Activated CD4-positive, alpha-beta T cell treated with anti-CD3 and anti-CD28 coated beads, Interleukin-2, amount 50 U/mL, for 1 hour (primary cell): ENCODE measurements at places on chromosomes 3 and 15.
A peak's percentile ranks its signal among the peaks of the same experiment; 100 is the strongest.

- no peak for DNase-seq
Observed at GRCh38 chr3:140916603-140917002, 25.0 kb upstream of the SLC25A36 start.

GRCh38 chr3:123153125-123154019 lies 48.4 kb upstream of the SEC22A start:
- no peak for DNase-seq

DNA sequence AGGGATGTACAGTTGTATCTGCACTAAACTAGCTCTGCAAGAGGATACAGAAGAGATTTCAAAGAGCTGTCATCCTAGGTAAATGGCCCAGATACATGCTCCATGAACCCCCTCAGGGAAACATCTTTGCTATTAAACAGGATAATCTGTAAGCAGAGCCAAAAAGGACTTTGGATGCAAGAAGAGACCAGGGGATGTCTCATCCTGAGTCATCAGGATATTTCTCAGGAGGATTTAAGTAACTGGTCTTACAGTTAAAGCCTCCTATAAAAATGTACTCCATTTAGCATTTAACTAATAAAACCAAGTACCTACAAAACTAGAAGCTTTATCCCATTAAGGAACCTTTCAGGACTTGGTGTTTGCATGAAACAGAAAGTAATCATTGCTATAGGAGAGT lies 48.2 kb upstream of the PHLDB2 start:
- DNase-seq = no peak

GRCh38 chr3:135990903-135991302 lies 25.4 kb downstream of the PPP2R3A start:
- DNase-seq = no peak

- no peak for DNase-seq
Observed at GRCh38 chr3:116630494-116630893, 79.1 kb upstream of the TUSC7 start.

DNA sequence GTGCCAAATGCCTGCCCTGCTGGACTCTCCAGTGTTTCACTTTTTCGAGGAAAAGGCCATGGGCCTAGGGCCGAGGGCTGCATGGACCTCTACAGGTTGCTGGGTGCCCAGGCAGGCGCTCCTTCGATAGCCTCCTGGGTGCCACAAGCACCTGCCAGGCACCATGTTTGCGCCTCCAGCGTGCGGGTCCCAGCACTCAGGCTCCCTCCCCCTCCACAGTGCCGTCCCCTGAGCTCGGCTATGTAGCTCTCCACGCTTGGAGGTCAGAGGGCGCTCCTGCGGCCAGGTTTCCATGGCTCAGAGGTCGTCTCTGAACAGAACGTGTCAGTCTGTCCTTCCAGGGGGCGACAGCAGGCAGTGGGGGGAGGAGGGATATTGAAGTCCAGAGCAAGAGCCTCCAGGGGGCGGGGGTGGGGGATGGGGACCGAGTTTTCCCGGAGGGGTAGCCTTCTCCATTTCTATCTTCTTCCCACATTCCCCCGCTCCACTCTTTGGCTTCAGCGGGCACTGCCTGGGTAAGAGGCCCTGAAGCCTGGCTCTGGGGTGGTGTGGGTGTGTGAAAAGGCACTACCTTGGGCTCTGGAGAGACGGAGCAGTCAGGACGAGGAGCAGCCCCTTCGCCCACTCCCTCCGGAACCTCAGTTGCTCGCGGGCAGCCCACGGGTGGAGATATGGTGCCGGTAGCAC lies 3.6 kb downstream of the ONECUT1 start:
- DNase-seq = no peak

DNA sequence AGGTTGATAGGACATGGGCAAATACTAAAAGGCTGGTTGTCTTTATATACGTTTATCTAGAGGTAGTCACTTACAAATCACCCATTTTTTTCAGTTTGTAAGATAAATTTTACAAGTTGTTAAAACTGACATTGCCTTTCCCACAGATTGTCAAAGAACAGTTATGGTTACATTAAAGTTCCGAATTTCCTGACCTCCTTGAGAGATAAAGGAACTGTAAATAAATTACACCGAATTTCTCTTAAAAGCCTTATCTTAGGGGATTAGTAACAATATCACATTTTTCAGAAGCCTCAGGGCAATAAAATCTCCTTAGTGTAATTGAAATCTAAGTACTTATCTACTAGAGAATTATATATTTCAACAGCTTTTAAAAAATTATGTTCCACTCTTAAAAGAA lies 49.5 kb downstream of the ZPLD1 start:
- DNase-seq = no peak

DNA sequence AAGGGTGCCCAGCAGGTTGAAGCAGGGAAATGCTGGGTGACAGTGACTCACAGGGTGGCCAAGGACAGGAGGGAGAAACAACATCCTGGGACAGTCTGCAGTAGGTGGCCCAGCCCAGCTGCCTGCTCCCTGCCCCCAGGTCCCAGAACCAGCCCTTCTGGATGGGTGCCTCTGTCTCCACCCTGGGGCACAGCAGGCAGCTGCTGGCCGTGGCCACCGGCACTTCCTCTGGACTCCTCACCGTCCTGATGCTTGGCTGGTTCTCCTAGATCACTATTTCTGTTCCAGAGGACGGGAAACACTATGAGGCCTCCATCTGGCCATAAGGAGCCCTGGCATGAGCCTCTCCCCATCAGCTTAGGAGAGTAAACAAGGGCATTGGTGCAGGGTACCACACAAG lies 258.9 kb downstream of the XXYLT1 start:
- no peak for DNase-seq

GRCh38 chr15:80864666-80865065 lies 85.5 kb downstream of the CEMIP start:
- DNase-seq = no peak

DNA sequence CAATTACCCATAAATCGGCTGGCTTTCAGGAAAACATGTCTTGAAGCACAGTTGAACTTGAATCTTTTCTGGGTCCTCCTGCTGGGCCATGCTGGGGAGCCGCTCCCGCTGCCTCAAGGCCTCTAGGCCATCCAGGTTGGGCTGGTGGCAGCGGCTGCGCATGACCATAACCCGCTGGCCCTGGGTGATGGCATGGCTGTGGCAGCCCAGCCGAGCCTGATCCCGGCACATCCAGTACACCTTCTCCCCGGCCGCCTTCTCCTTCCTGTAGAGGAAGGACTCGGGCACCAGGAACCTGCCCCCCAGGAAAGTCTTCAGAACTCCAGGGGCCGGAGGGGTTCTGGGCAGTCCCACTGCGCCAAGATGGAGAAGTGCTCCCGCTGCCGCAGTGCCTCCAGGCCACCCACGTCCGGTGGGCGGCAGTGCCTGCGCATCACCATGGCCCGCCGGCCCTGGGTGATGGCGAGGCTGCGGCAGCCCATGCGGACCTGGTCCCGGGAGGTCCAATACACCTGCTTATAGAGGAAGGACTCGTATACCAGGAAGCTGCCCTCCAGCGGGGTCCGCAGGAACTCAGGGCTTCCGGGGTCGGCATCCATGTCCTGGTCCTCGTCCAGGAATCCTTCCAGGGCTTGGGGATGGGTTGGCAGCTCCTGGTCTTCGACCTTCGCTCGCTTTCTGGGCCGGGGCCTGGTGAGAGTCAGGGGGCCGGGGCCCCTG lies 84.3 kb upstream of the FXR1 start:
- DNase-seq = no peak

GRCh38 chr15:64651601-64652191 lies 123.7 kb downstream of the RBPMS2 start:
- peak; percentile 39 for DNase-seq

GRCh38 chr3:62481962-62482361 lies 108.6 kb upstream of the FEZF2 start:
- DNase-seq = no peak

DNA sequence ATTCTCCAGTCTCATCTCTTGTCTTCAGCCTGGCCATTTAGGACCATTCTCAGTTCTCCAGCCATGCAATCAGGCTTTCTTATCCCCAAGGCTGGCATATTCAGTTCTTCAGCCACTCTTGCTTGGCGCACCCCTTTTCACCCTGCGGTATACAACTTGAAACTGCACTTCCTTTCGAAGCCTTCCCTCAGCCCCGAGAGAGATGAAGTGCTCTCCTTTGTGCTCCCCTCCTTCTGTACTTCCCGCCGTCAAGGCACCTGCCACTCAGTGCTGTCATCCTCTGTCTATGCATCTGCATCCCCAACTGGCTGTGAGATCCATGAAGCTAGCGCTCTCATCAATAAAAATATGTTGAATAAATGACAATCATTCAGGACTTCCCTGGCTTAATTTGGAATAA lies 45.7 kb downstream of the MORC1 start:
- DNase-seq = no peak

GRCh38 chr3:37067577-37067976 lies 74.3 kb downstream of the MLH1 start:
- DNase-seq = no peak

DNA sequence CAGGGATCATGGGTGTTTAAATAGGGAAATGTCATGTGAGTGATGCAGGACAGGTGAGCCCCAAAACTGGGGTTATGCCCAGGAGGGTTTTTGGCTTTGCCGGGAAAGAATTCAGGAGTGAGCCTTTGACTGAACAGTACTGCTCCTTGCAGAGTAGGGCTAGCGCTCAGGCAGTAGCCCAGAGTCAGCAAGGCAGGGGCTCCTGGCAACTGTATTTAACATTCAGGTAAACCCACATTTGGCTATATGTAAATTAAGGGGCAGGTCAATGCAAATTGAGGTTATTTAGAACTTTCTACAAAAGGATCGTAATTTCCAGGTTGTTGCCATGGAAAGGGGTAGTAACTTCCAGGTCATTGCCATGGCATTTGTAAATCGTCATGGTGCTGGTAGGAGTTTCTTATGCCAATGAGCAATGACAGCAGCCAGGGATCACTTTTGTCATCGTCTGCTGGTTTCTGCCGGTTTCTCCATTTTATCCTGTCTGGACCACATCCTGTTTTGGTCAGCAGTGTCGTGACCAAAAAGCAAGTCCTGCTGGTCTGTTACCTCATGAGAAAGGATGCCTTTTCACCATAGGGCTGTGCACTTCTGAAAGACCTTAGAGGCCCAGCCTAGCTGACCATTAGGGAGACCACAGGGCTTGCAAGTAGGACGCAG lies 24.3 kb downstream of the MTHFS start:
- DNase-seq = peak; percentile 29

GRCh38 chr15:90232196-90232595 lies 1.5 kb downstream of the CIB1 start:
- DNase-seq = no peak

DNA sequence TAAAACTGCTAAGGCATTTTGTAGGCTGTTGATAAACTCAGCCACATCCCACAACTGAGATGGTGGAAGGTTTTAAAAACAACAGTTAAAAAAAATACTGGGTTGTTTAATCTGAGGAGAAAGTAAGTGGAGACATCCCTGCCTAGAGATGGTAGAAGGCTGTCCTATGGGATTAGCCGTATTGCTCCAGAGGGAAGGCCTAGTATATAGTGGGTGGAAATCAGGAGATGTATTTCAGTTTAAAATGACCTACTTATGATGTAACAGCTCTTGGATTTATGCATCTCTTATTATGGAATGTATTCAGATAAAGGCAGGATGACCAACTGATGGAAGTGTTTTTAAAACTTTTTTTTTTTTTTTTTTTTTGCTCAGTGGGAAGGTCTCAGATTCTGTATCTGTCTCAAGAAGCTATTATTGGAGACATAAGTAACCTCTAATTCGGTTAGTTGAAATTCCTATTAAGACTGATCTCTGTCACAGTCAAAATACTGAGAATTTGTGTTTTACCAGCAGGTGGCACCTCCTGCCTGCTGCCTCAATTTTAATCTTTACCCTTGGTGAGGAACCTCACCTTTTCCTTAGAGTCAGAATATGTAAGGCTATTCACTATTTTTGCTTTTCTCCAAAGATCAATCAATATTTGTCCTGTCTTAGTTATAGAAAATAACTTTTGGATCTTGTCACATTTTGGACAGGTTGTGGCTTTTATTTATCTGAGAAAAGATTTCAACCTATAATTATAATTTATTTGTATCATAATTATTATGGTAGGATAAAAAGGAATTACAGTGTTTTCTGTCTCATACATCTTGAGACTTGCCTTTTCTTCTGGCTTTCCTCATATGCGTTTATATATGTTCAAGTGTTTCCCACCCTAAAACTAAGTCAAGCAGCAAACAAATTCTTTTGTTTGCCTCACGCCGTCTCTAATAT lies 63.0 kb downstream of the VPS8 start:
- DNase-seq = no peak

DNA sequence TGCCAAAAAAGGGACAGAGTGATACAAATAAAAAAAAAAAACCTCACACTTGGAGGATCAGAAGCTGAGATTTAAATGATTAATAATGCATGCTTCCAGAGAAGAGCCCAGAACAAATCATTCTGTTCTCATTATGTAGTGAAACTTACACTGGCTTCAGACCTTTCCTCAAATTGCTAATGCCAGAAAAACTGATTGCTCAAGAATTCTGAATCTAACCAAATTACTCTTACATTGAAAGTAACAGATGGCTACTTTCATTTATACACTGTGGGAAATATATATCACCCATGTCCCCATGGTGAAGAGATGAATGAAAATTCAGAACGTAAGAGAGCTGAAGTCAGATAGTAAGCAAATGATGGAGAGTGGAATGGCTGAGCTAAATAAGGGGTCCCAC lies 85.9 kb upstream of the NSMCE3 start:
- DNase-seq = no peak

- no peak for DNase-seq
Observed at GRCh38 chr3:177451864-177452830, 254.9 kb upstream of the TBL1XR1 start.

GRCh38 chr3:68866157-68866556 lies 66.2 kb downstream of the TAFA4 start:
- no peak for DNase-seq

DNA sequence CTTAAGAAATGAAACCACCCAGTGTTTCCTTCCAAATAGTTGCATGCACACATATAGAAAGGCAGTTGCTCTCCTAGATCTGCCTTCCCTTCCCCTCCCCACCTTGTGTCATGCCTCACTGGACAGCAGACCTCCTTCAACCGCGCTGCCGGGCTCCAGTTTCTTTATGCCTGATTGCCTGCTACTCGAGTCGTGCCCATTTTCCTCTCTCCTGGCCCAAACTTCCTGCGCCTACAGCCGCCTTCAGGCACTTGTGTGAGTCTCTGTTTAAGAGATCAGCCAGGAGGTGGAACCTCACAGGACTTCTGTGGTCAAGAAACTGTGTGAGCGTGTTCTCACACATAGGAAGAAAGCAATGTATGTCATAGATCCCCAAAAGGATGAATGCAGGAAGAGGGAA lies 8.8 kb upstream of the FAM107A start:
- no peak for DNase-seq

GRCh38 chr3:122497425-122497824 lies 17.3 kb downstream of the KPNA1 start:
- no peak for DNase-seq

- DNase-seq = no peak
Observed at GRCh38 chr15:59841036-59841435, 151.9 kb upstream of the BNIP2 start.
